ENCODE measurements at places on chromosomes 6 and 20. TPM values are rescaled to one million over a fixed set of nuclear protein-coding genes. Genes with fewer than 3 reads are reported as not detected.

- DNase-seq, result no peak
Measured at GRCh38 chr20:1867495-1868260, 27.5 kb upstream of the SIRPA start.

DNA sequence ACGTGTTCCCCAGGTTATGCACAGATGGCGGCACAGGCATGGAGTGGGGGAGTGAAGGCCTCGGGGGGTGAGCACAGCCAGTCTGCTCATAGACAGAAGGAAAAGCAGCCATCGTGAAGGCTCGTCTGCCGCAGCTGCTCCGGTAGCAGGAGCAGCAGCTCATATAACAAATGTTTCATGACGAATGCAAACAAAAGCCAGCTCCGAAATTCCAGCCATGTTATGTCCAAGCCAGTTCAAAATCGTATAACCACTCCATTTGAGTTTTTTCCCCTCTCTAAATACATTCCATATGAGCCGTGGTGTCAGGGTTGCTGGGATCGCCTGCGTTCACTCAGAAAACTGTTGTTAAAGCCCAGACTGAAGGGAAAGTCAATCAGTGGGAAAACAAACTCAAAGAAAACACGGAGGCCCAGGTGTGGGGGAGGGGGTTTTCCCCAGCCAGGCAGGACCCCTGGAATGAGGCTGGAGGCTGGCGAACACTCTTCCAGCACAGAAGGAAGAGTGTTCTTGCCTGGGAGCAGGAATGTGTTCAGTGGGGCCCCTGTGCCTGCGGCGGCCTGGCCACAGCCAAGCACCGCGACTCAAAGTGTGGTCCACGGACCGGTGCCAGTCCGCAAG is 280.4 kb upstream of the TAB2 start:
- DNase-seq, result no peak

GRCh38 chr6:168261234-168261633 is 58.3 kb downstream of the DACT2 start:
- DNase-seq, result no peak

DNA sequence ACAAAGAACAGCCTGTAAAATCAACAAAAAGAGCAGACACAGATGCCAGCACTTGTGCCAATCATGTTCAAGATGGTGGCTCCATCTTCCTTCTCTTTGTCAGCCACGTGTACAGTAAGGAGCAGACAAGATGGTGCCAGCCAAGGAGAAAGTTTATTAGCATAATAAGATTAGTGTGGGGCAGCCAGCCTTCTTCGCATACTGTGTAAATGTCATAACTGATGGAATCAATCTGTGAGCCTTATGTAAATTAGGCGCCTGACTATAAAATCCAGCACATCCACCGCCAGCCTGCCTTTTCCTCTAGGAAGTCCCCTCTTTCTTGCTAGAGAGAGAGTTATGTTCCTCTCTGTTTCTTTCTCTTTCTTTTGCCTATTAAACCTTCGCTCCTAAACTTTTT is 99.7 kb upstream of the RALGAPA2 start:
- DNase-seq, result no peak

GRCh38 chr6:123849406-123849805 is 45.7 kb downstream of the NKAIN2 start:
- no peak for DNase-seq

RHAG gene
- not detected for total RNA-seq

SLC25A27 gene
- 8.8 TPM for total RNA-seq

GRCh38 chr6:77371748-77372147 is 91.5 kb downstream of the HTR1B start:
- DNase-seq, result no peak
